ENCODE measurements at places on chromosomes 6 and 20. TPM values are rescaled to one million over a fixed set of nuclear protein-coding genes. Genes with fewer than 3 reads are reported as not detected.

The FOXA2 gene
- not detected for polyA plus RNA-seq

GRCh38 chr20:35547329-35547728 lies 5.5 kb downstream of the ERGIC3 start:
- DNase-seq, result no peak

- DNase-seq, result no peak
These were observed 258.9 kb downstream of the KIF16B start for GRCh38 chr20:16314320-16314719.

The KHDRBS2 gene
- polyA plus RNA-seq, result 0.81 TPM

- no peak for DNase-seq
These were observed 51.6 kb downstream of the CDH4 start for GRCh38 chr20:61303675-61304074.

The LY6G6C gene
- polyA plus RNA-seq, result not detected

DNA sequence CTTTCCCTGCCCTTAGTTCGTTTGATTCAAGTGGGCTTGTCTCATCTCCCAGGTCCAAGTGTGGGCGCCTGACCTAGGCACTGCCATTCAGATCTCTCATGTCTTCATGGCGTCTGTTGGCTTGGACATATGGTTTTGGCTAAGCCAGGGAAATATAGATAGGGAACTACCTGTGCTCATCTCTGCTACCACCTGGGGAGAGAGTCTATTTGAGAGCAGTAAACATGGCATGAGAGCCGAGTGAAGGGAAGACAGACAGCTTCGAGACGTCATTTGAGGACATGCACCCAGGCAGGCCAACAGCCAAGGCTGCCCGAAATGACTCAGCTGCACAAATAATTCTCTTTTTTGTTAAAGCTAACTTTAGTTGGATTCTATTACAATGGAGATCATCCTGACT lies 370.7 kb upstream of the AGPAT4 start:
- no peak for DNase-seq

DNA sequence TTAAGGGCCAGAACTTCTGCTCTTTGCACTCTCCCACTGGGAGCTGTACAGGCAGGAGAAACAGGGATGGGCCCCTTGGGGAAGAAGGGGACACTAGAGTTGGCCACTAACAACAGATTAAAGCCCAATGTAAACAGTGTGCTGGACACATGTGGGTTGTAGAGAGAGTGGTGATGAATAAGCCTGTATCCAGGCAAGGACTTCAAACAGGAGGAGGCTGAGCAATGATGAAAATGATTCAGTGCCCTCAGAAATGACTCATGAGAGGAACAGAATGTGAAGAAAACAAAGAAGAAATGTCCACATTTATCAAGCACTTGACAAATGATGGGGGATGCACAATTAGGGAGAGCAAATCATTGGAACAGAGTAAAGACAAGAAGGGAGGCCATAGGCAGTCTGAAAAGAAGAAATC lies 242.3 kb downstream of the TBX18 start:
- DNase-seq, result peak; percentile 29

The DNPH1 gene
- 33.7 TPM for polyA plus RNA-seq

GRCh38 chr6:29826271-29826670 lies 1.4 kb upstream of the HLA-G start:
- no peak for DNase-seq

GRCh38 chr20:47220161-47220582 lies 136.3 kb downstream of the ZMYND8 start:
- peak; percentile 39 for DNase-seq

DNA sequence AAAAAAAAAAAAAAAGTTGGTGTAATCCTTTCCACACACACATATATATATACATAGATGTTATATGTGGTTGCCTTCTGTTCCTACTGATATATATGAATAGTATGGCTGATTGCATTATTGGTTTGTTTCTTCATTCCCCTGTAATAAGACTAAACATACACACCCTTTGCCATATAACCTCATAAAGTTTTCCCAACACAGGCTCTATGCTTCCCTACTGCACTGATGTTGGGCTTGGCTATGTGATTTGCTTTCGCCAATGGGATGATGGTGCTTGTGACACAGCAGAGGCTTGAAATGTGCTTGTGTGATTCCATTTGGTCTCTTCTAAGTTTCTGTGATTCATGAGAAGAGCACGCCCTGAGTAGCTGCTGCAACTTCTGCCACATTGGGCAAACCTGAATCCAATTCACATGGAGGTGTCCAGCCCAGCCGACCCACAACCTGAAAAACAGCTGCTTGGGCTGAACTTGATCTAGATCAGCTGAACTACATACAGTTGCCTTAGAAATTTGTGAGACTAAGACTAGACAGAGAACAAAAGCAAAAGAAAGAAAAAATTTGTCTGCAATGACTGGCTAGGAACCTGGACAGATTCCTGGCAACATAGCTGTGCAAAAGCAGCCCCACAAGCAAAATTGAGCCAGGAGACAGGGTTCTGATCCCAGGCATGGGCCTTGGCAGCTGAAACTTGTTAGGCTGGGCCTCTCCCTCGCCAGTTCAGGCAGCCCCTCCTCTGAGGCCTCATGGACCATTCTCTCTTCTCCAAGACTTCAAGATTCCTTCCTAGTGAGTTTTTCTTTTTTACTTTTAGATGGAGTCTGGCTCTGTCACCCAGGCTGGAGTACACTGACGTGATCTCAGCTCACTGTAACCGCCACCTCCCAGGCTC lies 13.4 kb upstream of the TBC1D20 start:
- DNase-seq, result no peak

DNA sequence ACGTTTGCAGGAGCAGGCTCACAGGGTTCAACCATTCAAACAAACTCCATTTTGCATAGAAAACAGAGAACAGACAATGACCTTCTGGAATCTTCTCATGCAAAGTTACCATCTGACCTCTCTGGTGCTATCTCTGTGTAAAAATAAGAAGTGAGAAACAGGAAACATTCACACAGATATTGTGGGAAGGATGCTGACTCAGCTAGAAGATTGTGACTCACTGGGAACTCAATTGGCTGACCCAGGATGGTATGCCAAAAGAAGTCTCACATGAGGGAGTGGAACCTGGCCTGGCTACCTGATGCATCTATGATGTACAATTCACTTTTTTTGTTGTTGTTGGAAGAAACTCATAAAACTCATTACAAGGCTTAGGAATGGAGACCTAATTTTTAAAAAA lies 61.1 kb upstream of the TBX18 start:
- DNase-seq, result no peak

DNA sequence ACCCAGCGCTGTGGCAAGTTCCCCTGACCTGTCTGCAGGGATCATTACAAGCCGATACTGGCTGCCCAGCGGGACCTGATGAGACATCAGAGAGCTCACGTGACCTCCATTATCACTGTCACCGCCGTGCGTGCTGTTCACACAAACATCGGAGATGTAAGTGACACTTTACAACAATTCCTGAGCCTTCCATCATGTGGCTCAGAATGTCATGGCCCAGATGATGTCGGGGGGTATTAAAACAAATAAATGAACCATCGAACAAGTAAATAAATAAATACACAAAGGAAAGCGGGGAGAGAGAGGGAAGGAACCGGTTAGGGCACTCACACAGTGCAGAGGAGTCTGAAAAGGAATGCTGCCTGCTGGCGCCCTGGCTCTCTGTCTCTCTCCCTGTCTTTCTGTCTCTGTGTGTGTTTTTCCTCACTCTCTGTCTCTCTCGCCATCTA lies 195.1 kb downstream of the BMP7 start:
- DNase-seq, result no peak

DNA sequence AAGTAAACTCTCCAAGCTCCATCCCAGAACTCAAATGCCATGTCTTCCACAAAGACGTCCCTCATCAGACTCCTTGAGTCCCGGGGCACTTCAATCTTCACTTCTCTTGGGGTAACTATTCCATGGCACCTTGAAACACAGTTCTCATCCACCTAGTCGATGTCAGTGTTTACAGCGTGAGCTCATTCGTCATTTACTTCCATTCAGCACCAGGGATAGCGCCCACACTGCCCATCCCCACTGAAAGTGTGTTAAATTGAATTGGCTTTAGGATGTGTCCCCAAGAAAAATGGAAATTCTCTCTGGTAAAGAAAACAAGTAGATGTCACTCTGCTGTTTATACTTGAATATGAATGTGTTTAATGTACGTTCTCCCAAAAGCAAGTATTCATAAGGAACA lies 31.3 kb downstream of the KCNK15 start:
- DNase-seq, result no peak

GRCh38 chr20:3764659-3765058 lies 2.9 kb downstream of the ADISSP start:
- no peak for DNase-seq

- peak; percentile 40 for DNase-seq
These were observed 16.1 kb upstream of the SLC17A3 start for GRCh38 chr6:25889877-25890853.

DNA sequence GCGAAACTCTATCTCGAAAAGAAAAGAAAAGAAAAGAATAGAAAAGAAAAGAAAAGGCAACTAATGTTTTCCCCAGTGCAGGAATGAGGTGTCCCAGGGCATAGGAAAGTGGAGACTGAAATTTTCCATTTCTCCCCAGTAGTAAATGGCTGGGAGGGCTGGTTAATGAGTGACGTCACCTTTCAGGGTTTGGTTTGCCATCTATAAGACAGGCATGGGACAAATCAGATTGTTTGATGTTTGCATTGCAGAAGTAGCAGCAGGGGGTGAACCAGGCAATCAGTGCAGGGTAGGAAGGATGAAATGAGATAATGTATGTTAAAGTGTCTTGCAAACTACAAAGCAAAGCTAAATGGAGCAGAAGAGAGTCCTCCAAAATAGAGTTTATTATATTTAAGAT lies 533.4 kb downstream of the PKHD1 start:
- no peak for DNase-seq

- no peak for DNase-seq
These were observed 34.2 kb downstream of the CEP162 start for GRCh38 chr6:84193114-84193708.

The GPX5 gene
- polyA plus RNA-seq, result not detected

- no peak for DNase-seq
These were observed 64.9 kb downstream of the TNFAIP3 start for GRCh38 chr6:137931849-137932465.

GRCh38 chr6:55676736-55677135 lies 97.7 kb upstream of the HMGCLL1 start:
- DNase-seq, result no peak

The MRPS26 gene
- polyA plus RNA-seq, result 135 TPM

DNA sequence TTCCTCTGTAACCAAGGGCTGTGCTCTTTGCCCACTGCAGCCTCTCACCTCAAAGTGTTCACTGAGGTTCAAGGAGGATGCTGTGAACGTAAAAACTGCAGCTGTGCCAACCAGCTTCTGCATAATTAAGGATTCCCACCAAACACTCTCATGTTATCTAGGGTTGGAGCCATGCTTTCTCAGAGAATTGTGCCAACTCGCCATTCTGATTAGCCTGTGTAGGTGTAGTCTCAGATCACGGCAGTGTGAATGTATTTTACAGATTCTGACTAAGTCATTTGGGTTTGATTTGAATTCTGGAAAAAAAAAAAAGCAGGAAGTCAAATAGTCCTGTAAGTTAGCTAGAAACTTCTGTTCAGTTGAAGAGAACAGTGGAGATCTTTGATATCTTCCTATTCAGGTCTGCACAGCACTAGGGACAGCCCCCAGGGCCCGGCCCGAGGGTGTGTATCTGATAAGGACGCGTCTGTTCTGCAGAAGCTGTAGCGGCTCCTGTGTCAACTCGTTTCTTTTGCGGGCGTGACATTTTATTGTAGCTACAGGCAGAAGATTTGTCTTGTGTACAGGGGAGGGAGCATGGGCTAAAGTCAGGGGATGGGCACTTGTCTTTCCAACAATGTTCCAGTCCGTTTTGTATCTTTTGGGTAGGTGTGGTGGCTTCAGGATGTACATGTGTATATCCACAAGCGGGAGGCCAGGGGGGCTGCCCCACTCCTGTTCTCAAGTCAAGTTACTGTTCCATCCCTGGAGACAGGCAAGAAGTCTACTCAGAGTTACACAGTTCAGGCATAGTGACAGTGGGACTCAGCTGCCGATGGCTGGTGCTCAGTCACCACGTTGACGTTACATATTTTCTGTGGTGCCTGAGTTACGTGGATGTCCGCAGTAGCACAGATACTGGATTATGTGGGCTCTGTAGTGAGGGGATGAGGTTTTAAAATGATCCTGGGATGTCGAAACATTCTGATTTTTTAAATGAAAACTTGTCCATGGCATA lies 12.4 kb downstream of the IRF4 start:
- DNase-seq, result no peak

GRCh38 chr6:100339574-100340255 lies 125.0 kb downstream of the SIM1 start:
- no peak for DNase-seq

DNA sequence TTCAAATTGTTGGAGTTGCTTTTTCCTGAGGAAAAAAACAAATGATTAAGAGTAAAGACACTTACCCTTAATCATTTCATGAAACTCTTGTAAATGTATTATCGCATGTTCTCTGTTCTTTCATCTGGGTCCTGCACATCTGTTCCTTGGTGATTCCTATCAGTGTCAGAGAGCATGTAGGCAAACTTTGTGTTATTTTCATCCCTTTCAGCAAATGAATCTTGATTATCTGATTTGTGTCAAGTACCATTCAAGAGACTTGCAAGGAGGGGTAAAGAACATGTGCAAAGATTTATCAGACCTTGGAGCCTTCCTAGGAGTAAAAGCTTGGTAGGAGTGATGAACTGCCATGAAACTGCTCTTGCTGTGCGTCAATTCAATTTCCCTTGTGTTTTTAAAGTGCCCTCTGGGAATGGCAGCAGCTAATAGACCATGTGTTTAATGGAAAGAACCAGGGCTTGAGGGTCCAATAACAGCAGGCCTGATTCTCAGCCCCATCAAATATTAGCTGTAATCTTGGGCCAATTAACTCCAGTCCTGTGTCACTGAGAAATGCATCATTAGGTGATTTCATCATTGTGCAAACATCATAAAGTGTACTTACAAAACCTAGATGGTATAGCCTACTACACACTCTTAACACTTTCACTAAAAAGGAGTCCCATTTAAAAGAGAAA lies 118.9 kb upstream of the CEP85L start:
- DNase-seq, result no peak

GRCh38 chr20:24662322-24662721 lies 192.9 kb downstream of the SYNDIG1 start:
- no peak for DNase-seq

The FAM184A gene
- 2.9 TPM for polyA plus RNA-seq

GRCh38 chr20:43901296-43901695 lies 13.4 kb upstream of the TOX2 start:
- no peak for DNase-seq

The IRF4 gene
- polyA plus RNA-seq, result 0.17 TPM

DNA sequence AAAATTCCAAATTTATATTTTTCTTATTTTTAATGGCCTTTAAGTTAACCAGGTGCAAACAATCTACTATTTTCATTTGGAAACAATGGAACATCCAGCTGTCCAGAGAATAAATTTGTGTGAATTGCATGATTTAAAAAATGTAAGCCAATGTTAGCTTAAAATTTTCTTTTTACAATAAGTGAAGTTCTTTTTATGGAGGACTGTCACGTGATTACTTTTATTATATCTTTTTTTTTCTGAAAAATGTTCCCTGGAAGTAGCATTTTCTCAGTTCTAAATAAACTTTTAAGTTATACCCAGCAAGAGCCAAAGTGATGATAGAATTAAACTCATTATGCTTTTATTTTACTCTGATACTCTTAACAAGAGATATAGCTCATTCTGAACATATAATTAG lies 267.7 kb upstream of the SLC35B3 start:
- no peak for DNase-seq

The ARMC2 gene
- 4.0 TPM for polyA plus RNA-seq

- DNase-seq, result no peak
These were observed 7.8 kb upstream of the CDH4 start for GRCh38 chr20:61244213-61244612.
